ENCODE measurements at places on chromosomes 1 and 21.

DNA sequence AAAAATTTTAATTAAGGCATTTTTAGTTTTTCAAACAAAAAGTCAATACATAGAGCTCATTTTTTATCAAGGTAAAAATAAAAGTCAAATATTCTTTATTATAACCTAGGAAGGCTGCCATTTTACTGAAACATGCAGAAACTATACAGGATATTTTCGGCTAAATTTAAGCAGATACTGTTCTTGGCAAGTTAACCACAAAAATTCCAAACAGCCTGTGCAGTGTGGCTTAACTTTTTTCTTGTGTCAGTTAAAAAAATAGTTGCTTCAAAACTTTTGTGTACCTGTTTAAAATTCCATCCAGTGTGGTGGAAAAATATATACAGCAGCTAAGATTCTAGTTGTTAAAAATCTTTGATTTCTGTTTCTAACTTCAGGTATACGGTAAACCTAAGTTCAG, 135.0 kb downstream of the ATP5PO start:
- DNase-seq = no peak

DNA sequence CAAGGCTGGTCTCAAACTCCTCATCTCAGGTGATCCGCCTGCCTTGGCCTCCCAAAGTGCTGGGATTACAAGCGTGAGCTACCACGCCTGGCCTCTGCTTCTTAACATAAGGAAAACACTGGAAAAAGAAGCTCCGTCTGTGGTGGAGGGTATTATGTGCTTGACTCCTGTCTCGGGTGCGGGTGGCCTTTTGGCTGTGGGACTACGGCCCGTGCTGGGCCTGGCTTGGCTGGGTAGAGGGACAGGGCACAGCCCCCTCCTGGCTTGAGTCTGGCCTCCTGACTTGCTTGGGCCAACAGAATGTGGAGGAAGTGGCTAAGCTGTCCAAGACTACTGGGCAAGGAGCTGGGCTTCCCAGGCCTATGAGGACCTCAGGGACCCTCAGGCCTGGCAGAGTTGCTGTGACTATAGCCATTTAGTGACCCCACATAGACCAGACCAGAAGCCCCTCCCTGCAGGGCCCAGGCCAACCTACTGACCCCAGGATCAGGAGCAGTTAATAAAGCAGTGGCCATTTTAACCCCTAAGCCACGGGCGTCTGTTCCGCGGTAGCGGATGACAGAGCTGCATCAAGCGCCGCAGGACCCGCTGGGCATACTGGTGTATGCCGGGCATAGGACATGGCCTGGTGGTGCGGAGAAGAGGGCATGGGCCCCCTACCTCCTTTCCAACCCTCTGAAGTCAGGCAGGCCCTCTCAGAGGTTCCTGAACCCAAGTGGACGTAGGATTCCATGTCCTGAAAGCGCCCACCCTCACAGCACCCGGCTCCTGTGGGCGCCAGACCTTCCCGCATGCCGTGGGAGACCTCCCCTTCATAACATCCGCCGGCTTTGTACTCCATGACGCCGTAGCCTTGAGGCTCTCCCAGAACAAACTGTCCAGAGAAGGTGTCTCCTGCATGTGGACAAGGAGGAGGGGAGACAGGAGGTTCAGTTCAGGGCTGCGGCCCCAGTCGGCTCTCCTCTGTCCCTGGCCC, 4.4 kb downstream of the MORN1 start:
- no peak for DNase-seq

DNA sequence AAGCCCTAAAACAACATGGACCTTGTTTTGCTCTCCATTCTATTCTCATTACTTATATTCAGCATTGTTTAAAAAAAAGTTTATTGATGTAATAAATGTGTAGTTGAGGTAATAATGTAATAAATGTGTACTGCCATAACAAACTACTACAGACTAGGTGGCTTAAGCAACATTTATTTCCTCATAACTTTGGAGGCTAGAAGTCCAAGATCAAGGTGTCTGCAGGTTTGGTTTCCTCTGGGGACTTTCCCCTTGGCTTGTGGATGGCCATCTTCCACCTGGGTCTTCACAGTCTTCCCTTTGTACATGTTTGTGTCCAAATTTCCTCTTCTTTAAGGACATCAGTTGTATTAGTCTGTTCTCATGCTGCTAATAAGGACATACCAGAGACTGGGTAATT, 93.1 kb downstream of the LMO4 start:
- DNase-seq = no peak

GRCh38 chr1:115469703-115470476, 131.8 kb upstream of the NGF start:
- no peak for DNase-seq

GRCh38 chr1:154295408-154296235, 23.2 kb downstream of the HAX1 start:
- no peak for DNase-seq

DNA sequence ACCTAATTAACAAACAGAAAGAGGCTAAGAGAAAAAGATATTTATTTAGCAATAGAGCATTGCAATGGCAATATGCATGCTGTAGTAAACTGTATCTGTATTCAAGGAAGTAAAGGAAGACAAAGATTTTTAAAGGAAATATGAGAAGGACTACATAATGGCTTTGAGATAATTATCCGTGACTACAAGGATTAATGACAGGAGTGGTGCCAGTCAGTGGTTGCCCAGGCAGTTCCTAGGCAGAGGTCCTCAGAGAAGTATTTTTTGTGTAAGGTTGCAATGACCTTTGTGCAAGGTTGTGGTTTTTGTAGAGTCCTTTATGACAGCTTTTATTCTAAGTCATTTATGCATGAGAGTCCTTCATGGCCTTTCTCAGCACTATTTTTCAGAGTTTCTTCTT, 711.1 kb upstream of the CHRM3 start:
- no peak for DNase-seq

- DNase-seq = no peak
Observed at GRCh38 chr1:104100115-104100514, 350.4 kb downstream of the AMY1C start.

- DNase-seq = no peak
Observed at GRCh38 chr1:38962560-38962959, 20.9 kb upstream of the RHBDL2 start.

DNA sequence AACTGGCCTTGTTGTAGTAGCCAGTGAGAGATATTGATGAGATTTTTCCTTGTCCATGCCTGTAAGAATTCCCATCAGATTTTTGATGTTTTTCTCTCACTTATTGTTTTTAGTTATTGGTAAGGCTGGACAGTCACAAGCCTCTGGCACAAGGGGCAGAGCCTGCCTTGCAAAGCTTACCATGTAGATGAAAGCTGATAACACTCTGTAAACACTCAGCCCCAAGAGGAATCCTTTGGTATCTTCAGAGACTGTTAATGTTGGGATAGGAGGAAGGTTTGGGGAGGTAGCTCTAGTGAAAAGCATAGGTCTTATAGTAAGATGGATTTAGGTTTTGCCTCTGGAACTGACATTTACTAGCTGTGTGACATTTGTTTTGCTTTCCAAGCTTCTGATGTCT, 37.7 kb downstream of the MARK1 start:
- DNase-seq = no peak

GRCh38 chr1:81111818-81112217, 688.9 kb upstream of the ADGRL2 start:
- DNase-seq = no peak

DNA sequence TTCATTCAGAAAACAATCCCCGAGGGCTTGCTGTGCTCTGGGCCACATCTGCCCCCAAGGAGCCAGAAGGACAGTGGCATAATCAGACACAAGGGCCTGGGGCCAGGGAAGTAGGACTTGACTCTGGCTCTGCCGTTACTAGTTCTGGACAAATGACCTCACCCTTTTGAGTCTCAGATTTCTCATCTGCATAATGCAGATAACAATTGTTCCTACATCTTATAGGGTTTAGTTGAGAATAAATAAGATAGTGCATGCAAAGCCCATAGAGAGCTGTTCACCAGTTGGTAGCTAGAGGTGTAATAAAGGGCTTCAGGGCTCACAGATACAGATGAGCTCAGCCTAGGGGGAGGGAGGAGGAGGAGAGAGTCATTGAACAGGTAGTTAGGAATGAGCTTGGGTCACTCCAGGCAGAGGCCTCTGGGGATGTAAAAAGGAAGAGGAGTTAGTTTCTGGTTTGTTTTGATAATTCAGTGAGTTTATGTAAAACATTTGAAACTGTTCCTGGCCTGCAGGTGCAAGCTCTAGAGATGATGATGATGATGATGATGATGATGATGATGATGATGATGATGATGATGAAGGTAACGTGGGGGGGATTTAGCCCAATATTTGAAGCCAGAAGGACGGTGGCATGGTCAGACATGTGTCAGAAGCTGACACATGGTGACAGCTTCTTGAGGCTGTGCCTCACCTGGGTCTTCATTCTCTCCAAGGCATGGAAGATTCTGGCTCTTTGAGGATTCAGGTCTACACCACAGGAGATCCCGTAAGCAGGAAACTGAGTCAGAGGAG, 858 bp downstream of the LACTBL1 start:
- no peak for DNase-seq

- DNase-seq = peak; percentile 81
Observed at GRCh38 chr1:216221260-216221700, 202.0 kb downstream of the USH2A start.

GRCh38 chr1:8155528-8156186, 129.5 kb upstream of the ERRFI1 start:
- DNase-seq = no peak

- DNase-seq = no peak
Observed at GRCh38 chr1:38814984-38815464, 44.5 kb downstream of the RRAGC start.

- DNase-seq = no peak
Observed at GRCh38 chr1:54764922-54765561, 719 bp upstream of the PARS2 start.

DNA sequence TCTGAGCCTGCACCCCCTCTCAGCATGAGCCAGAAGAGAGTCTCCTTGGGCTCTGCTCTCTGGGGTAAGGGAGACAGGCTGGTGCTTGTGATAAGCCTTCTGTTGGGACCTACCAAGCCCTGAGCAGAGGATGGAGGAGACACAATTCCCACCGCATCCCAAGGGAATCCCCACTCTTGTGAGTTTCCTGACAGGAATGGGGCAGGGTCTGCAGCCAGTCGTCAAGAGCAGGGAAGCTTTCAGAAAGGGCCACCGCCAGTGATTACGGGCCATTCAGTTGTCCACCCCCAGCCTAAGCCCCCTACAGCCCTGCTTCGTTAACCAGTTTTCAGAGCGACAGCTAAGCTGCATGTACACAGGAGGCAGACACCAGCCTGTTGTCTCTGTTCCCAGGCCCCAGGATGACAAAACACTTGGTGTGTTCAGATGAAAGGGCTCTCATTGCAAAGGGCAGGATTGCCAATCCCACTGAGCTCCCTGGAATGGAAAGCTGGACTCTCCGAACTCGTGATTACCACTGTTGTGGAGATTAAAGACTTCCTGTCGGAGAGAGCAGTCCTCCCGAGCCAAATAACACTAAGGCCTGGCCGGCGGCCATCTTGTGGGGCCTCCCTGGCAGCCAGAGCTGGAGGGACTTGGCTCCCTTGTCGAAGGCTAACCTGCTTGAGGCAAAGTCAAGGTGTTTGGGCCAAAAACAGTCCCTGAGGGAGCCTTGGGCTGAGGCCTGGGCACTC, 37.4 kb upstream of the SLC30A1 start:
- DNase-seq = no peak

GRCh38 chr1:97938285-97938642, 17.4 kb upstream of the DPYD start:
- DNase-seq = no peak

DNA sequence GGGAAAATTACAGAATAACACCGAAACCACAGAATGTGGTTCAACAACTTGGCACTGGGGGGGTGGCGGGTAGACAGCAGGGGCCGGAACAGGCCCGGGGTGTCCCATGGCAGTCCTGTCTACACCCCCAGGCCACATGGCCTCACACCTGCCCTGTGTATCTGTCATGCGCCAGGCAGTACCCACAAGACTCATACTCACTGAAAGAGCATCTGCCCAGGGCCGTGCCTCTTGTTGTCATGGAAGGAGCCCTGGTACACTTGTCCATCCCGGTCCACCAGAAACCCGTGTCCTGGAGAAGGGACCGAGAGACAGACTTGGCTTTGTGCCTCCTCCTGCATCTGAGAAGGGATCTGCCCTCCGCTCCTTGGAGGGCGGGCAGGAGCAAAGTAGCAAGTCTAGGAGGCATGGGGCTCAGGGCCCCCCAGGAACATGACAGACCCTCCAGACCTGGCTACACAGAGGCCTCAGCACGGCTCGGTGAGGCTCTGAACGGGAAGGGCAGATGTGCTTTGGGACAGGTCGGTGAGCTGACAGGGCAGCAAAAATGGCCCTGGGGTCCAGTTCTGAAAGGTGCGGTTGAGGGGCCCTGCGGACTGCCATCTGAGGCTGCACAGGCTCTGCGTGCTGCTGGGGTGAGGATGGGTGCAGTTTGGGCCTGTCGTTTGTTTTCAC, 5.6 kb downstream of the MORN1 start:
- no peak for DNase-seq

GRCh38 chr1:227182012-227182411, 136.3 kb downstream of the CDC42BPA start:
- DNase-seq = no peak

DNA sequence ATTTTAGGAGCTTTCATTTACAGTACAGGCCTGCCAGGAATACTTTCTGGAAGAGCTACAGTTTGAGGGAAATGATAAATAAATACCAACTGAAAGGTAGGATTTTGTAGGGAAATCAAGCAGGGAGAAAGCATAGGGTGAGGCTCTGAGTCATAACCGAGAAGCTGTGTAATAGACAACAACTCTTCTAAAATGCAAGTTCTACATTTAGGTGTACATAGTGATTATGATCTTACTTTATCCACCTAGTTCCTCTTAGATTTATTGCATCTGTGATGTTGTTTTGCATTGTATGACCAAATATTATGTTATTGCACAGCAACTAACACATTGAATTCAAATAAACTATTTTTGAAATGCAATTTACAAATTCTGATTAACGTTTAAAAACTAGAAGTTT, 819.3 kb downstream of the PLA2G4A start:
- DNase-seq = no peak

DNA sequence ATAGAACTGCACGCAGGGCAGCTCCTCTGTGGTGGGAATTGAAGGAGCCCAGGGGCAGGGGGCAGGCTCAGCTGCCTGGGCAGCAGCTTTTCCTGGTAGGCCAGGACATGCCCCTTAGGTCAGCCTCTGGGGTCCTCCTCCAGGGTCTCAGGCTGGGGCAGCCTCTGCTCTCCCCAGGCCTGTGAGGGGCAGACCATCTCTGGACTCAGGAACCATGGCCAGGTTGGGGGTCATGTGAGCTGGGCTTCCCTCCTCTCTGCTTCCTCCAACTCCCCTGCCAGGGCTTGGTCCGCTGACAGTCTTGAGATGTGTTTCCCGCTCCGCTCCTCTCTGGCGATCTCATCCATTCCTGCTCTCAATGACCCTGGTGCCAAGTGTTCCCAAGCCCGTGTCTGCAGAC, 5.7 kb downstream of the C1orf210 start:
- DNase-seq = no peak

Measured in NCI-H1092 (cell line).